ELR (cell line): ENCODE measurements at places on chromosomes 12 and 14.

- DNase-seq = peak; percentile 43
These were observed 42.2 kb downstream of the SUDS3 start for GRCh38 chr12:118418385-118419057.

GRCh38 chr12:28857369-28857768 is 291.7 kb upstream of the FAR2 start:
- no peak for DNase-seq

- no peak for DNase-seq
These were observed 38.8 kb downstream of the HSD17B6 start for GRCh38 chr12:56801661-56802622.

- no peak for DNase-seq
These were observed 44.7 kb downstream of the ATF7IP start for GRCh38 chr12:14410177-14410576.

GRCh38 chr12:61070640-61071414 is 1189.4 kb upstream of the USP15 start:
- DNase-seq = no peak

DNA sequence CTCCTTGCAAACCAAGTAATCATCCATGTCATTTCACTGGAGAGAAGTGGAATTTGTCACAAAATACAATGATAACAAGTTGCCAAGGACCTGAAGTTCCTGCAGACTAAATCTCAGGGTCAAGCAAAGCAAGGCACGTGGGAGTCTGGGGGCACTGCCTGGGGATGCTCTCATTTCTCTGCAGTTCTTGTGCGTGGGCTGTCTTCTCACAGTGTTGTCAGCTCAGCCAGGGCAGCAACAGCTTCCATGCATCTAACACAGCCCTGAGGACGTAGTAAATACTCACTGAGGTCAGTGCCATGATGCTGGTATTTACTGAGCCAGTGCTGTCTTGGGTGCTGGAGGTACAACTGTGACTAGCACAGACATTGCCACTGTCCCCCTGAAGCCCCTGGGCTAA is 62.9 kb upstream of the CMKLR1 start:
- DNase-seq = no peak

- no peak for DNase-seq
These were observed 17.3 kb downstream of the BAZ1A start for GRCh38 chr14:34857689-34858449.

DNA sequence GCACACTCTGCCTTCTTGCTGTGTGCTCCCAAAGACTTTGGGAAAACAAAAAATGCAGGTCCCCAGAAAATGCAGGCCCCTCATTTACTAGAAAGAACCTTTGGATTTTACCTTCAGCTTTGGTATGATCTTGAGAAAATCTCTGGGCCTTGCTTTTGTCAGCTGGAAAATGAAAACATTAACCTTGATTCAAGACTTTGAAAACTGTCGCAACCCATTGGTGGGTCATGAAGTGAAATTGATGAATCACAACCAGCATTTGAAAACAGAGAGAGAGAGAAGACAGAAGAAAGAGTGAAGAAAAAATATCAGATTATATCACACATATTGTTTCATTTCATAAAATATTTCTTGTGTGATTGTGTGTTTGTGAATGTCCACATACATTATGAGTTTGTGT is 322.5 kb downstream of the ZFP36L1 start:
- peak; percentile 36 for DNase-seq

DNA sequence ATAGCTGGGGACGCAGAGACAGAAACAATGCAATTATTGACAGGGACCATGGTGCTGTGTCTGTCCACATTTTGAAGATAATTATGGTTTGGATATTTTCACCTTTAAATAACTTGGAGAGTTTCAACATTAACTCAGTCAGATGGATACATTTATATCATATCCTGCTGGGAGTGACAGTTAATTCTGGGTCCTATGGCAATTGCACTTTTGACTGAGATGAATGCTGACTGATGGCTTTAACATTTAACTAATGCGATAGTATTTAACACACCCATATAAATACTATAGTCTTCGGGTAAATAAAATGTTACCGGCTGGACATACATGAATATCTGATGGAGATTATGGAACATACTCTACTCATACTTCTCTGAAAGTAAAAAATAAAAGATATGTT is 118.3 kb downstream of the LRRK2 start:
- no peak for DNase-seq

- no peak for DNase-seq
These were observed 203.4 kb downstream of the TTC7B start for GRCh38 chr14:90612801-90613200.

GRCh38 chr12:68227356-68227755 is 1.7 kb upstream of the IL26 start:
- no peak for DNase-seq

GRCh38 chr12:127760996-127761395 is 506.0 kb upstream of the TMEM132C start:
- no peak for DNase-seq

GRCh38 chr14:71713451-71713850 is 218.8 kb upstream of the RGS6 start:
- no peak for DNase-seq

DNA sequence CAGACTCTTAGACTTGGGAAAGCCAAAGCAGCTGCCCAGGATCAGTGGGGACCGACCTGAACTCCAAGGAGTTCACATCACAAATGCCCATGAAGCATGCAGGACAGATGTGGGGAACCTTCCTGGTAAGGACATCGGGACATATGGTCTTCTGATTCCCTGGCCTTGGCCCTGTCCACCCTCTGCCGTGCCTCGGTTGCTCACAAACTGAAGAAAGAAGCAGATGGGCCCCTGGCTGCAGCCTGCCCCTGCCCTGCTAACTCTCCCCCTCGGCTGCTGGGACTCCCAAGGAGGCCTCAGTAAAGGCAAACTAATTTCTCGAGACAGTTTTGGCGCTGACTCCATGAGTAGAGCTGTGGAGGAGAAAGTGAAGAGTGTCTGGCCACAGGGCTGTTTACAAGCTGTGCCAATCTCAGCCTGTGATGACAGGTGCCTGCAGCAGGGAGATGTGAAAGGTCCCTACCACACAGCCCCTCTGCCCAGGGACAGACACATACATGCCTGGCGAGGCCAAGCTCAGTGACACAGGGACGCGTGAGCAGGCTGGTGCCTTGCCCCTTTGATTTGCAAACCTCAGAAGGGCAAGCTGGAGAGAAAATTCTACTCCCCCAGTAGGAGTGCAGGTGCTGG is 48.6 kb downstream of the ISCA2 start:
- DNase-seq = no peak

GRCh38 chr12:95225645-95226212 is 8.1 kb downstream of the VEZT start:
- DNase-seq = no peak

DNA sequence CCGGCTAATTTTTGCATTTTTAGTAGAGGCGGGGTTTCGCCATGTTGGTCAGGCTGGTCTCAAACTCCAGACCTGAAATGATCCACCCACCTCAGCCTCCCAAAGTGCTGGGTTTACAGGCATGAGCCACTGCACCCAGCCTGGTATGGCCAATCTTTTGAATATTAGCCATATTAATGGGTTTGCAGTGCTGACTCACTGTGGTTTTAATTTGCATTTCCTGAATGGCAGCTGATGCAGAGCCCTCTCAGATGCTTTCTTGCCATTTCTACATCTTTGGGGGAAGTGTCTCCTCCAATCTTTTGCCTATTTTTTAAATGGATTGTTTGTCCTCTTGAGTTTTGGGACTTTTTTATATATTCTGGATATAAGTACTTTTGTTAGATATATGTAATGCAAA is 55.5 kb upstream of the NPAS3 start:
- DNase-seq = no peak

DNA sequence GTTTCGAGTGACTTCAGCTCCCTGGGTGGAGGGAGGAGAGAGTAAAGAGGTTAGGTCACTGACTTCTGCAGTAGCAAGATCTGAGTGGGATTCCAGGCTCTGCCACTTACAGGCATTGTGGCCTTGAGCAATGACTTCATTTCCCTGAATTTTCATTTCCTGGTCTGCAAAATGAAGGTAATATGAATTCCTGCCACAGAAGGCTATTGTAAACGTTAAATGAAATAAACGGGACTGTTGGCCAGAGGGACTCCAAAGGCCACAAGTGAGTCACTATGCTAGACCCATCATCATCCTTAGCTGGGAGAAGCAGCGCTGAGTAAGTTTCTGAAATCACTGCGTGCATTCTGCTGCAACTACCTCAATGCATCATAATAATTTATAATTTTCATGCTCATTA is 807.8 kb downstream of the AACS start:
- no peak for DNase-seq

DNA sequence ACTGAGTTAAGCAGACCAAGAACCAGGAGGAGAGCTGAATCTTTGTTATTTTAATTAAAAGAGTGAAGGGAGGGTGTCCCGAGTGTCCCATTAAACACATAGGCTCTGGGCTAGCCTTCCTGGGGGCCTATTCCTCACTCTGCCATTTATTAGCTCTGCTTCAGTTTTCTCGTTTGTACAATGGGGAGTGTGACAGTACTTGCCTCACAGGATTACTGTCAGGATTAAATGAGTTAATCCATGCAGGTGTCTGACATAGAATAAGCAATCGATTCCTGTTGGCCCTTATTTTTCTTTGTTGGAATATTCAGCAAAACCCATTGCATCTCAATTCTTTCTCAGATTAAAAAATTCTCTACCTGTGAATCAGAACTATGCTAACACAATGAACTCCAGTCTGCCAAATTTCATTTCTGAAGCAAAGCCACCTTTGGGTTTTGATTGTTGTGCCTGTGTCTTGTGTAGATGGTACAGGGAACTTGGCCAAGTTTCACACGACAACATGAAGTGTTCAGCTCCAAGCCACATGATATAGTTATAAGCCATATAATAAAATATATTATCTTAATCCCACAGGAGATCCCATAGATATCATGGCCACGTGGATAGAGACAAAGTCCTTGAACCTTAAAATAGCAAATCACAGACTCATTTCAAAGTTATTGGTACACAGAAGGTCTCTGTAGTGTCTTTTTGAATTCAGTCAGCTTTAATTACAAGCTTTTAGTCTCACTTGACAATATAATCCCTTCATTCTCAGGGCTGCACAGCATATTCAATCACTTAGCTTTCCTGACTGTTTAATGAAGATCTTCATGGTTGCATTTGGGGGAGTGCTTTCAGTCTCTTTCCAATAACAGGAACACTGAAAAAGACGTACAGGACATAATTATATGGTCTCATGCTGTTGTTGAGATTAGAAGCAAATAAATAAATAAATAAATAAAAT is 34.4 kb upstream of the CRY1 start:
- DNase-seq = no peak

DNA sequence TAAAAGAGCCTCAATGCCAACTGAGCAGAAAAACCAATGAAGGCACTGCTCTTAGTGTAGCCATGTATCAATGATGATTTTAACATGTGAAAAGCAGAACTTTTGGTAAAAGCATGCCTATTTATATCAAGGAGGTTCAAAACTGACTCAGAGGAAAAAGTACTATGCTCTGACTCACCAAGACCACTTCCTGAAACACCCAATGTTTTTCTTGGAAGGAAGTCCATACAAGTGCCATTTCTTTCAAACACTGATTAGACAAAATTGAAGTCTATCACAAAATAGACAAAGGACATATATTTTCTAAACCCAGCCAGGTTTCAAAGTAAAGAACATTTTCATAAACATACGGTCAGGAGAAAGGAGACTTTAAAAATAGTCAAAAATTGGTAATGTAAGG is 88.6 kb downstream of the EPS8 start:
- DNase-seq = peak; percentile 96

DNA sequence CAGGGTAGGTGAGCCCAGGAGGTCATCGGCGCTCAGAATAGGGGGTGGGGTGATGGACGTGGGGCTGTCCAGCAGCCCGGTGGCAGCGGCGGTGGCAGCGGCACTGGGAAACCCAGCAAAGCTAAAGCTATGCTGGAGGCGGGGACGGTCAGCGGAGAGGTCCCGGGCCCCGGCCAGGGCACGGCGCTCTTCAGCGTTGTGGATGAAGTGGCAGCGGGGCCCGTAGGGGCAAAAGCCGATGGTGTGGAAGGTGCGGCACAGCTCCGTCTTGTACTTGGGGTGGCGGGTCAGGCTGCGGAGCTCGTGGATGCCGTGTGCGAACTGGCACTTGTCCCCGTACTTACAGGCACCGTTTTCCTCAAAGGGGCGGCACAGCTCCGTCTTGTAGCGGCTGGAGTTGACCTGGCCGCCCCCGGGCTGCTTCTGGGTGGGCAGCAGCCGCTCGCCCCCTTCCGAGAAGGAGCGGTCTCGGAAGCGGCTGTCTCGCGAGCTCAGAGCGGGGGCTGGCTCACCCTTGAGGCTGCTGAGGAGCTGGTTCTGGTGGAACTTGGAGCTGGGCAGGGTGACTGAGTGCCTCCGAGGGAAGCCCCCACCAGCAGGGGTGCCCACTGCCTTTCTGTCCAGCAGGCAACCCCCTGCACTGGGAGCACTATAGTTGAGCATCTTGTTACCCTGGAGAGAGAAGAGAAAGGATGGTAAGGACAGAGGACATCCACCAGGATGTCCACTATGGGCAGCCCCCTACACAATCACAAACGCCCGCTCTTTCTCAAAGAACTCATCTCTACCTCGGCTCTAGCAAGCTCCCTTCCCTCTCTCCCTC is 2.8 kb downstream of the ZFP36L1 start:
- peak; percentile 55 for DNase-seq

DNA sequence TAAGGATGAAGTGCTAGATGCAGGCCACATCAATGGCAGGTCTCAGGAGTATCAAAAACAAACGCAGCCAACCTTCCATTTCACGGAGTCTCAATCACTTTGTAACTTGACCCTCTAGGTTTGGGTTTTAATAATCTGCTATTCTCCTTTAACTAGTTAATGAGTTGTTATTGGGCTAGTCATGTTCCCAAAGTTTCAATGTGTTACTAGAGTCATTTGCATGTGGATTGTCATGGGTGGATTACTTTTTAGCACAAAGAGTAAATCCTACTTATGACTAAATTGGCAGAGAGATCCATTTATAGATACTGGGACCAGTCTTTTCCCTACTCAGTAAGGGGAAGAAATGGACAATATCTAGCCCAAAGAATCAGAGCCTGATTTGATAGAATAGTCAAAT is 151.0 kb downstream of the BCAT1 start:
- no peak for DNase-seq

DNA sequence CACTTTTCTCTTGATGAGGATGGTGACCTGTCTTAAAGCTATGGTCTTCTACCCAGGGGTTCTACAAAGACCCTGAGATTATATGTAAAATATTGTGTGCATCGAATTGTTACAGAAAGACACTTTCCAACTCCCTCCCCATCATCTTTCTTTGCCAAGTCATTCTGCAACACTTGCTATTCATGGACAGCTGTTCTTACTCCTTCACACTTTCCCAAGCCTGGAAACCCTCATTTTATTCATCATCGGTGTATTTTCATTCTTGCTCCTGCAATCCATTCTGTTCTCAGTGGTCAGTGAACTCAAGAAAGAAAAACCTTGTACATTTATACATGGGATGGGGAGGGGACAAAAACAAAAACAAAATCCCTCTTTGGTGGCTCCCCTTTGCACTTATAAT is 90.5 kb upstream of the STXBP6 start:
- no peak for DNase-seq

DNA sequence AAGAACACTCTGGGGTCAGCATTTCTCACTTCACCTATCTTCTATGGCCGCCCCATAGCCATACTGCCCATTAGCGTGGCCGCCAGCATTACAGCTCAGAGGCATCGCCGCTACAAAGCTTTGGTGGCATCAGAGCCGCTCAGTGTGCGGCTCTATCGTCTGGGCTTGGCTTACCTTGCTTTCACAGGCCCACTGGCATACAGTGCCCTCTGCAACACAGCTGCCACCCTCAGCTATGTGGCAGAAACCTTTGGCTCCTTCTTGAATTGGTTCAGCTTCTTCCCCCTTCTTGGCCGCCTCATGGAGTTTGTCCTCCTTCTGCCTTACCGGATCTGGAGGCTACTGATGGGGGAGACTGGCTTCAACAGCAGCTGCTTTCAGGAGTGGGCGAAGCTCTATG is 2.6 kb downstream of the DNAJC22 start:
- DNase-seq = no peak
